Left ventricle myocardium superior (tissue), 1 donor: ENCODE measurements at places on chromosomes 13 and 19.

GRCh38 chr19:6292006-6292405 lies 12.2 kb upstream of the MLLT1 start:
- no peak for DNase-seq

GRCh38 chr13:90824032-90824431 lies 523.5 kb upstream of the MIR17HG start:
- DNase-seq: no peak

- DNase-seq: no peak
Observed at GRCh38 chr13:40517486-40518480, 148.7 kb downstream of the FOXO1 start.

DNA sequence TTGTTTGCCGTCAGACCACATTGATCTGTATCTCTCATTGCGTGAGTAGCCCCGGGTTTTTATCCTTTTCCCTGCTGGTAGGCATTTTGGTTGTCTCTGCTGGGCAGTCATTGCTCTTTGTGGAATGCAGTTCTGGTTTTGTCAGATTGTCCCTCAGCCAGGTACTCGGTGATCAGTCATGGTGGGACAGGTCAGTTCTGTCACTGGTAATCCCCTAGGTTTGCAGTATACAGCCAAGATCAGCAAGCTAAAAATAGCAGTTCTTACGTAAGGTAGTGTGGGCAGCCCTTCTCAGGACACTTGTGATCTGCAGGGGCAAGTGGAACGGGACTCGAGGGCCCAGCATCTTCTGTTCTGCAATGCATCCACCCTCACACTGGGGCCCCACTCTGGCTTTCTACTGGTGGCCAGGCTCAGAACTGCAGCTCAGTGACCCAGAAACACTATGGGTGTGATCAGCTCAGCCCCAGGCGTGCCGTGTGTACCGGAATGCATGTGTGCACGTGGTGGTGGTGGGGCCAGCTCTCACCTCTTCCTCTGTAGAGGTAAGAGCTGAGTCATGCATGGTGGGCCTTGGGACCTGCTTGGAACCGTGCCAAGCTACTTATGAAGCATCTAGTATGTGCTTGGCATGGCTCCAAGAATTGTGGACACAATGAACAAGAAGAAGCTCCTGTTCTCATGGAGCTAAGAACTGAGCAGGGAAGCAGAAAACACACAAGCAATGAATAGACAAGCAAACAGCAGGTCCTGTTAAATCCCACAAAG lies 6.3 kb downstream of the PLEKHF1 start:
- DNase-seq: peak; percentile 78

DNA sequence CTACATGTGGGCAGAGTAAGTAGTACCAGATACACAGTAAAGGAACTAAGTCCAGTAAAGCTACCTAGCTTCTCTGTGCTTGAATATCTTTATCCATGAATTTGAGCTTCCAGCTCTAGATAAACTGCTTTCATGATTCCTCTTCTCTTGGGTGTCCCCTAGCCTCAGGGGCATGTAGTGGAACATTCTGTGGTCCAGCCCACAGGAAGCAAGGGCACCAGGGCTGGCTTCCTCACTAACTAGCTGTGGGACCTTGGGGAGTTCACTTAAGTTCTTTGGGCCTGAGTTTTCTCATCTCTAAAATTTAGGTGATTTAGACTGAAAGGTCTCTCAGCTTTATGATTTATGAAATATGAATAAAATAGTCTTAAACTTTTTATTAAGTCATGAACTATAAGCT lies 185.7 kb downstream of the KATNAL1 start:
- no peak for DNase-seq

GRCh38 chr19:30371161-30371836 lies 885 bp upstream of the ZNF536 start:
- DNase-seq: no peak

GRCh38 chr19:8115805-8116396 lies 33.5 kb downstream of the FBN3 start:
- DNase-seq: no peak

DNA sequence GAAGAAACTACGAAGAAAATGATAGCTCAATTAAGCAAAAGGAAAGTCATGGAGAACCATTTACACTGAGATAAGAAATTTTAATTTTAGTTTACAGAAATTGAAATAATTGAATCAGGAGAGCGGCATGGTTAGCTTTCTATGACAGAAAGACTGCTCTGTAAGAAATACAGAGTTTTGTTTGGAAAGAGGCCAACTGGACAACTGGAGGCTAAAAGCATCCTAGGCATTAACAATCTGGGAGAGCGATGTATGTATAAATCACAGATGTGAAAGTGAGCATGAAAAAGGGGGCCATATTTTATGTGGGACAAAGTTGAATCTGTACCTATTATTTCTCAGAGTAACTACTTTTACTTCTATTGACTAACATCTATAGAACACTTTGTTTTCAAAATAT lies 1608.8 kb upstream of the PCDH20 start:
- no peak for DNase-seq

DNA sequence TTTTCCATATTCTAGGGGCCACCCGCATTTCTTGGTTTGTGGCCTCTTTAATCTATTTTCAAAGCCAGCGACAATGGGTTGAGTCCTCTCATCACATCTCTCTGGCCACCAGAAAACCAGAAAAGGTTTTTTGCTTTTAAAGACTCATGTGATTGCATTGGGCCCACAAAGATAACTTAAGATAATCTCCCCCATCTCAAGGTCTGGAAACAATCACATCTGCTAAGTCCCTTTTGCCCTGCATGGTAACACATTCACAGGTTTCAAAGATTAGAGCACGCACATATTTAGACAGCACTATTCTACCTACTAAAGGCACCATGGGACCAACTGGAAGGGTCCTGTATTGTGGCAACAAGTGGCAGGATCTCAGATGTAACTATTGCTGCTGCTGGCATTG lies 147.0 kb upstream of the MIR17HG start:
- DNase-seq: no peak

- no peak for DNase-seq
Observed at GRCh38 chr13:98274921-98275487, 97.9 kb upstream of the RNF113B start.

GRCh38 chr13:74682746-74683145 lies 548.5 kb upstream of the KLF12 start:
- no peak for DNase-seq

DNA sequence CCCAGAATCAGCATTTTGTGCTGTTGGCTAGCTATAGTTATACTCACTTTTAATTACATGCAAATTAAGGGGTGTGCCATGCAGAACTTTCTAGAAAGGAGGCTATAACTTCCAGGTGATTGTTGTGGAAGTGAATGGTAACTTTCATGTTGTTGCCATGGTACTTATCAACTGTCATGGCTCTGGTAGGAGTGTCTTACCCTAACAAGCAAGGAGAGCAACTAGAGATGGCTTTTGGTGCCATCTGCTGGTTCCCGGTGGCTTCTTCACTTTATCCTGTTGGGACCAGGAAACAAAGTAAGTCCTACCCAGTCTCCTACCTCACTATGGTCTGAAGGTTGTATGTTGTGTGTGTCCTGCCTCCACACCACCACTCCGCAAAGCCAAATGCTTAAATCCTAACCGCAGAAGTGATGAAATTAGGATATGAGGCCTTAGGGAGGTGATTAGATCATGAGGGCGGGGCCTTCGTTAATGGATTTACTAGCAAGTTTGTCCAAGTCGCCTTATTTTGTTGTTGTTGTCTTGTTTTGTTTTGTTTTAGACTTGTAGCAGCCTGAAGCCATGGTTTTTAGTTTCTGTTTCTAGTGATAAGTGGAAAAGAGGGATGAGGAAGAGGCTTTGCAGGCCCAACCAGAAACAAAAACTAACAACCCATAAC lies 22.6 kb downstream of the FBXL12 start:
- peak; percentile 80 for DNase-seq

DNA sequence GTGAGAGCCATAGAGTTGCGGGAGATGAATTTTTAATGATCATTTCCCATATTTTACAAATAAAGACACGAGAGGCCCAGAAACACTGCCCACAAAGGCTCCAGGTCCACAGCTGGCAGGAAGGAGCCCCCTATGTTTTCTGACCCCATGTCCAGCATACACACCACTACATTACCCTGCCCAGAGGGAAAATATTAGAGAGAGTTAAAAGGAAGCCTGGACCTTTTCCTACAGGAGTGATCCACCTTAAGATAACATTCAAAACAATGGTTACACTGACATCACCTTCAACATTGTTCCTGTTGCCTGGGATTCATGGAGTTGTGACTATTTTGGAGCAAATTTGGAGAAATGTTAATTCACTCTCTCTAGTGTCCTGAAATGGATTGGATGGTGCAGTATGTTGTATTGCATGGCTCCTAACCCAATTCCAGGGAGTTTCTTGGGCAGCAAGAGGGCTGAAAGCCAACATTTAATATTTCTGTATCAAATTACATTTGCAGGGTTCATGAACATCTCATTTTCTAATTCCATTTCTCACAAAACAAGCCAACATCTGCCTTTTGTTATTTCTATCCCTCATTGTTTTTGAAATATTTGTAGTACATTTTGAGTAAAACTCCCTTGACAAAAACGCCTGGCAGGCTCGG lies 172.5 kb downstream of the DLEU7 start:
- no peak for DNase-seq

GRCh38 chr13:79678100-79678499 lies 197.1 kb downstream of the NDFIP2 start:
- DNase-seq: no peak

- no peak for DNase-seq
Observed at GRCh38 chr13:41006978-41007743, 12.0 kb downstream of the ELF1 start.
